ENCODE measurements at places on chromosomes 3 and 15.
A peak's percentile ranks its signal among the peaks of the same experiment; 100 is the strongest.

GRCh38 chr15:89971592-89971997 is 29.5 kb upstream of the ZNF710 start:
- peak; percentile 17 for DNase-seq

GRCh38 chr3:43153216-43154083 is 47.6 kb upstream of the POMGNT2 start:
- no peak for DNase-seq

DNA sequence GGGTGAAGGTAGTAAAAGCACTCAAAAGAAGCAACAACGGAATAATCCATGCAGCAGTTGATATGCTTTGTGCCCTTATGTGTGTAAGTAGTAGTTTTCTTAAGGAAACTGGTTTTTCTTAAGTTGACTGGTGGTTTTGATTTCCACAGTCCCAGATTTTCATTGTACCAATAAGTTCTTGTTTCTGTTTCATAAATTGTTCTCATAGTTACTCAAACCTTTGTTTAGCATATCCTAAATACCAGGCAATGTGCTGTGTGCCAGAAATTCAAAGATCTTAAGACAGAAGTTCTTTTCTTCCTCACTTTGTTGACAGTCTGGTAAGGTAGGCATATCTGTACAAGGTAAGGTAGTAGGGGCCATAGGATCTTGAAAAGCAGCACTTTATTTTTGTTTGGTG is 40.0 kb downstream of the DNAJC13 start:
- no peak for DNase-seq

GRCh38 chr3:24299246-24299805 is 195.3 kb downstream of the THRB start:
- DNase-seq = no peak

DNA sequence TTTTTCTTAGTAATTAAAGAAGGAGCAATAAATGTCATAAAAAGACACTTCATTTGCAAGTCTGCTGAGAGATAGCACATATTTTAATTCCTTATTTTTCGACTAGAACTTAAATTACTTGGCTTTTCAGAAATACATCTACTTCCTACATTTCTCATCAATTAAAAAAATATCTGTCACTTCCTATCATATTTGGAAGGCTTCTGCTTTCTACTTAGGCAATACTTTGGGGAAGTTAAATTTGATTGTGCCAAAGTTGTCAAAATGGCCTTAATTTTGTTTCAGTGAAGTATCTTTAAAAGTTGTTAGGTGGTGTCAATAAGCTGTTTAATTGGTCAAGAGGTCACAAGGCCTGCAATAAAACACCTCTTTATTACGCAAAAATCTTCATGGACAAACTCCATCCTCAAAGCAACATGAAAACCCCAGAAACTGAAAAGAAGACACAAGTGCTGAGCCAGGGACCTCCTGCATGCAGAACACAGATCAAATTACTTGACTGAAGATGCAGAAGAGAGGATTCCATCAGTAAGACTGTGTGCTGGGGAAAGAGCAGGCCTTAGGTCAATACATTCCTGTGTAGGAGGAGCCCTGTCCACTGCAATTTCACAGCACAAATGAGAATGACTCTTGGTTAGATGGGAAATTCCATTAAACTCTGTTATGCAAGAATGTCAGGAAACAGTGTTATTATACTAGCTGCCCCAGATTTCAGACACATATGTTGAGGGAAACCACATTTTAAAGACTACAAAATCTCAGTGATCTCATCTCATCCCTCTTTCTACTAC is 48.0 kb upstream of the FSTL1 start:
- no peak for DNase-seq

DNA sequence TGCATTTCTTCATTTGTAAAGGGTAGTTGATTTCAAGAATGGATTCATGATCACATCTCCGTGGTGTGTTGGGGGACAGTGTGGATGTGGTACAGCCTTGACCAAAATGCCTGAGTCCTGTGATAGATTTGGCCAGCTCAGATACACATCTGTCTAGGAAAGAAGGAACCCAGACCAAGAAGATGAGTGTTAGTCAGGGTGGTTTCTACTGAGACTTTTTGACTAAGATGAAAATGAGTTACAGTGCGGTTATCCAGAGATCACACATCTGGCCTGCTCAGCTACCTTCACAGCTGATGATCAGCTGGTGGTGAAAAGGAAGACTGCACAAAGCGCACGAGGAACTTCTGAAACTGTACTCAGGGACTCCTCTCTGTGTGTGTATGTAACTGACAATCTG is 68.0 kb downstream of the FNDC3B start:
- DNase-seq = peak; percentile 79

DNA sequence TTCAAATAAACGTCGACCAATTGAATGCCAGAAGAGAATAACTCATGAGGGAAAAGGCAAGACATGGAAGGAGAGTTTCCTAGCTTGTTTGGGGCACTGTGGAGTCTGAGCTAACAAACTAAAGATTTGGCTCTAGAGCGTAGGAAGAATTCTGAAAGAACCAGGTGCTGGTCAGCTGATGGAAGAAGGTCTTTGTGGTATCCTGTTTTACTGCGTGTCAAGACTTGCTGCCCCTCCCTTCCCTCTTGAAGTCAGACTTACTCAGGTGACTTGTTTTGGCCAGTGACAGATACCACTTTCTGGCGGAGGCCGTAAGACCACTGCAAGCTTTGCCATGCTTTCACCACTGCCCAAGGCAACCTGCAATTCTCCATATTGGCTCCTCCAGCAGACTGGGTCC is 673 bp upstream of the HCLS1 start:
- DNase-seq = no peak

DNA sequence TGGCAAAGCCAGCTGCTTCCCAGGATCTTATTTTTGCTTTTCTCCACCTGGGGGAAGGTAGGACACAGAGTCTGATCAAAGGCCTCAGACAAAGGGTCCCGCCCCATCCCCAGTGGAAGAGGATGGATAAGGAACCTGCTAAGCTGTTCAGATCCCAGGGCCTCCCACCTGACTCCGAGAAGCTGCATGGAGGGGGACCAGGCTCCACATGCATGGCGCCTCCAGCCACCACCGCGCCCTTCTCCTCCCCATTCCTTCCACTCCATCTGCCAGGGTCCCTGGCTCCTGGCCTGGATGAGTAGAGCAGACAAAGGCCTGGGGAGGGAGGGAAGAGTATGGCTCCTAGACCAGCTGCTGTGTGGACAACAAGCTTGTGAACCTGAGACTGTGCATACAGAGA is 20.0 kb upstream of the CRABP1 start:
- DNase-seq = no peak

DNA sequence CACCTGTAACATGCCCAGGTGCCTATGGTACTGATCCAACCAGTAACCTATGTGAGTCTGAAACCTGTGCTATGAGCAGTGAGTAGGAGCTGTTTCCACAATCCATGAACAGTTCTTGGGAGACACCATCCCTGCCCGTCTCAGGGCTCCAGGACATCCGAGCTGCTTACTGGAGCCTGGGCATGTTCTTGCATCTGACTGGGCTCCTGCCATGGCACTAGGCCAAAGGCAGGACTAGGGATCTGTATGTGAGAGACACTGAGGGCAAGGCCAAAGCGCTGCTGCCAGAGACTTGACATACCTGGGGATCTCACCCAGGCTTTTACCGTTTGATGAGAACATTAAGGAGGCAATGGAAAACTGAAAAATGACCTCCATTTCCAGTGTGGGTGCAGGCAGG is 59.8 kb downstream of the WDR76 start:
- DNase-seq = no peak

- DNase-seq = no peak
Observed at GRCh38 chr3:72974956-72975355, 21.7 kb upstream of the PPP4R2 start.

Data from CD4-positive, alpha-beta T cell treated with Interleukin-4 for 4 hours (primary cell).